Sigmoid colon (tissue), 7 donors: ENCODE measurements at places on chromosomes 5 and 9. TPM values are rescaled to one million over a fixed set of nuclear protein-coding genes. Genes with fewer than 3 reads are reported as not detected.

- no peaks in the 10 kb centered on the region for H3K4me1 ChIP-seq
- H3K27ac ChIP-seq = no peak overlapping the region
- DNase-seq = no peak
- no peak overlapping the region for H3K4me3 ChIP-seq
- H3K27me3 ChIP-seq = no peaks in the 10 kb centered on the region
Measured at GRCh38 chr9:108290839-108291585, 564.8 kb downstream of the ACTL7B start.

DNA sequence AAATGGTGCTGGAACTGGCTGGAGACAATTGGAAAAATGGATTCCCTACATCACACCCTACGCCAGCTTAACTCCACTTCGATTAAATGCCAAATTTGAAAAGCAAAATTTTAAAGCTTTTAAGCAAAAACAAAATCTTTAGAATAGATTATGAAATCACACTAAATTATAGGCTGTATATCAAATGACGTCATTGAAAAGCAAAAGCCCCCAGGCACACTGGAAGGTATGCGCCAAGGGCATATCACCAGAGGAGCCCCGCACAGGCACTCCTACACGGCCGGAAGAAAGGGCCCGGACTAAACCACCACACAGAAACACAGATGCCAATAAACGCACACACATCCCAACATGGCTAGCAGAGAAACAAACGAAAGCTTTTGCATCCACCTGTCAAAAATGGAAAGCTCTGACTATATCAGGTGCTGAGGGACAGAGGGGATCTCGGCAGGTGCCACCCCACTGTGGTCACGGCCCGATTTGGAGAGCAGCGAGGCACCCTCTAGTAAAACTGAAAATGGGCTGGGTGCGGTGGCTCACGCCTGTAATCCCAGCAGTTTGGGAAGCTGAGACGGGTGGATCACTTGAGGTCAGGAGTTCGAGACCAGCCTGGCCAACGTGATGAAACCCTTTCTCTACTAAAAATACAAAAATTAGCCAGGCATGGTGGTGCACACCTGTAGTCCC is 17.0 kb upstream of the MXD3 start:
- no peak overlapping the region for H3K27ac ChIP-seq
- H3K4me1 ChIP-seq = no peaks in the 10 kb centered on the region
- no peaks in the 10 kb centered on the region for H3K27me3 ChIP-seq
- peaks cover 50% of the 10 kb centered on the region for H3K36me3 ChIP-seq

DNA sequence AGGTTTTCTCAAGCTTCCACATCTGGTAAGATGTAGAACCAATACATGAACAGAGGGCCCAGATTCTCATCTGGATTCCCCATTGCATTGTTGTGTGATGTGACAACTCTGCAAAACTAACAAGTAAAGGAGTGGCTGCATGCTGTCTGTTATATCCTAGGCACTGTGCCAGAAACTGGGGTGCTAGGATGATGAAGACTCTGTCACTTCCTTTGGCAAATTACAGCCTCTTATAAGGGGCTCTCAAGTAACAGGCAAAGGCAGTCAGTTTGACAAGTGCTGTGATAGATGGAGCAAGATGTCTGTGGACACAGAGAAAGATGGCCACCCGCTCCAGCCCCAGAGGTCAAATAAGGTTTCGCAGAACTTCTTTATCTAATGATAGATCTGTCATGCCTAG is 115.7 kb downstream of the PAPPA start:
- no peak overlapping the region for H3K27ac ChIP-seq
- H3K4me1 ChIP-seq = no peaks in the 10 kb centered on the region

DNA sequence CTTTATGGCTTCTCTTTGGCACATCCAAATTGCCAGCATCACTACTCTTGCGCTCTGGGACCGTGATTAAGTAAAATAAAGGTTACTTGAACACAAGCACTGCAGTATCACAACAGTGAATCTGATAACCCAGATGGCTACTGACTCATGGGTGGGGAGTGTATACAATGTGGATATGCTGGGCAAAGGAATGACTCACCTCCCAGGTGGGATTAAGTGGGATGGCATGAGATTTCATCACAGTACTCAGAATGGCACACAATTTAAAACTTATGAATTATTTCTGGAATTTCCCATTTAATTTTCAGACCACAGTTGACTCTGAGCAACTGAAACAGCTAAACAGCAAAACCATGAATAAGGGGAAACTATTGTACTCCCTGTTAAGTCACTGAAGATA is 4.3 kb downstream of the GFM2 start:
- H3K27ac ChIP-seq = no peak overlapping the region
- H3K4me3 ChIP-seq = no peak overlapping the region
- H3K36me3 ChIP-seq = peaks cover 54% of the 10 kb centered on the region
- H3K4me1 ChIP-seq = peaks cover 33% of the 10 kb centered on the region

CYSRT1 gene
- total RNA-seq = not detected

ACOT12 gene
- total RNA-seq = 0.41 TPM
